Glutamatergic neuron (in vitro differentiated cells): ENCODE measurements at places on chromosomes 6 and 20.

- H3K4me3 ChIP-seq, result no peak overlapping the region
- no peaks in the 10 kb centered on the region for H3K27me3 ChIP-seq
- DNase-seq, result no peak
- H3K27ac ChIP-seq, result no peak overlapping the region
- H3K36me3 ChIP-seq, result no peaks in the 10 kb centered on the region
These were observed 360.0 kb downstream of the QKI start for GRCh38 chr6:163774485-163774884.

DNA sequence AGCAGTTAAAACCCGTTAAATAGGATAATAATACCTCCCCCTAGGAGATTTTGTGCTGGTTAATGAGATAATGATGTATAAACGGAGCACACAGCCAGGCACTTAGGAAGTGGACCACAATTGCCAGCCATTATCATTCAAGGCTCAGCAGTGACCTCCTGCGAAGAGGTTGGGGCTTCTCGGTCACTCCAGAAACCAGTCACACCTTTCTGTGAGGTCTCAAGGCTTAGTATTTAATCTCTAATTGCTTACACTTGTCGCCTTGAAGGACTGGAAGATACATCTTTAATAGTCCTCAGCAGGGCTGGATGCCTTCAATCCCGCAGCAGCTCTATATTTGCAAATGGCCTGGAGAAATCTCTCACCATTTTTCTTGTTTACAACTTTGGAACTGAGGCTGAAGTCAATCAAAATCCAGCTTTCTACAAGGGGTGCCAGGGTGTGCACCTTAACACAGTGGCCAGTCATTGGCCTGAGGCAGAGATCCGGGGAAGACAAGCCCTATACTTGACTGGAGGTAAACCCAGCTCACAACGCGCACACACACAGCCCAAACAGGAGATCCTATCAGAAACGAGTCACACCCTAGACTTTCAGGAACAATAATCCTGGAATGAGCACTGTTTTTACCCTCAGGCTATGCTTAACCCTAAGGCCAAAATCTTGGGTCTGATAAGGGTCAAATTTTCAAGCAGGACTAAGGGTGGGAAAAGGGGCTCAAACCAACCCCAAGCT, 1.2 kb downstream of the POU5F1 start:
- peaks cover 23% of the 10 kb centered on the region for H3K4me1 ChIP-seq
- DNase-seq, result no peak
- H3K27ac ChIP-seq, result no peak overlapping the region
- no peak overlapping the region for H3K4me3 ChIP-seq
- H3K27me3 ChIP-seq, result peaks cover 11% of the 10 kb centered on the region
- H3K36me3 ChIP-seq, result peaks cover 4% of the 10 kb centered on the region

DNA sequence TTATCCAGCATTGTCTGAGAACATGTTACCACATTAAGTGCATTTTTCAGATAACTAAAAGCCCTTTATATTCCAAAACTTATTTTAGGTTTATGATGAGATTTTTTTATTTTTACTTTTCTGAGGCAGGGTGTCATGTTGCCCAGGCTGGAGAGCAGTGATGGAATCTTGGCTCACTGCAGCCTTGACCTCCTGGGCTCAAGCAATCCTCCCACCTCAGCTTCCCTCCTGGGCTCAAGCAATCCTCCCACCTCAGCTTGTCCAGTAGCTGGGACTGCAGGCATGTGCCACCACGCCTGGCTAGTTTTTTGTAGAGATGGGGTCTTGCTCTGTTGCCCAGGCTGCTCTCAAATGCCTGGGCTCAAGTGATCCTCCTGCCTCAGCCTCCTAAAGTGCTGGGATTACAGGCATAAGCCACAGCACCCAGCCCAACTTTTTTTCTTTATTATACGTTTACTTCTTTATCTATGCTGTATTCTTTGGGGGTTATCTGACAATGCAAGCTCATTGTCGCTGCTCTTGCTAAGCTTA, 6.2 kb downstream of the DYNLT1 start:
- H3K4me1 ChIP-seq, result peaks cover 24% of the 10 kb centered on the region
- H3K27ac ChIP-seq, result peak overlapping the region; percentile 36
- H3K36me3 ChIP-seq, result no peaks in the 10 kb centered on the region

DNA sequence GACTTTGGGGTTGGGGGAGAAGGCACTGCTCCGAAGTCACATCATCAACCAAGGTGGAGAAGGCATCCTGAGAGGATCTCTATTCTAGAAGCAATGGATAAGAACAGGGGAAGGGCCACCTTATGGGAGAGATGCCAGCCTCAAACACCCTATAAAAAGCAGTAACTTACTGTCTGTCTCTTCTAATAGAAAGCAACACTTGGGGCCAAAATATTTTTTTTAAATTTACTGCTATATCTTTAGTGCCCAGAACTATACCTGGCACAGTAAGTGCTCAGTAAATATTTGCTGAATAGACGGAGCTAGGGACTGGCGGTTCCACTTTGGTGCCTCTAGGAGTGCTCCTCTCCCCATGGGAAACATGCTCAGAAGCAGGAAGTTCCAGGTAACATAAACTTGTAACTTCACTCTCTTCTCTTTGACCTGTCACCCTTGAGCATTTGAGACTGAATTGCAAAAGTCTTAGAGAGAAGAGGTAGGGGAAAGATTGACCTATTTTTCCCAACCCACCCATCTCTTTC, 807 bp upstream of the OTOR start:
- no peak overlapping the region for H3K27ac ChIP-seq
- H3K27me3 ChIP-seq, result no peaks in the 10 kb centered on the region
- DNase-seq, result no peak
- no peaks in the 10 kb centered on the region for H3K36me3 ChIP-seq
- no peaks in the 10 kb centered on the region for H3K4me1 ChIP-seq

DNA sequence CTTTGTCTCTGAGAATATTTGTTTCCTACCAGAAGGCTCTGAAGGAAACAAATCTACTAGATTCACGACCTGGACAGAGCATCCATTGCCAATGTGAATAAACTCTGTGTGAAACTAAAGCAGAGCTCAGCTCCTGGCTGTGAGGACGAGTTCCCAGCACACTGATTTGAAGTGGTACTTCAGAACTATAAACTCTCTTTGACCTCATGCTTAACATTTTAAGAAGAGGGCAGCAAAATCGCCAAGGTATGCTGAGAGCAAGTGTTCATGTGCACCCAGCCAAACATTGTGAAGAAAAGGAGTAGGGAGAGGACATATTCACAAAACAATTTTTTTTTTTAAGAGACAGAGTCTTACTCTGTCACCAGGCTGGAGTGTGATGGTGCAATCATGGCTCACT, 33.7 kb upstream of the ZNF133 start:
- H3K4me3 ChIP-seq, result no peak overlapping the region
- H3K4me1 ChIP-seq, result no peaks in the 10 kb centered on the region
- no peak for DNase-seq
- no peak overlapping the region for H3K27ac ChIP-seq
- no peaks in the 10 kb centered on the region for H3K36me3 ChIP-seq

DNA sequence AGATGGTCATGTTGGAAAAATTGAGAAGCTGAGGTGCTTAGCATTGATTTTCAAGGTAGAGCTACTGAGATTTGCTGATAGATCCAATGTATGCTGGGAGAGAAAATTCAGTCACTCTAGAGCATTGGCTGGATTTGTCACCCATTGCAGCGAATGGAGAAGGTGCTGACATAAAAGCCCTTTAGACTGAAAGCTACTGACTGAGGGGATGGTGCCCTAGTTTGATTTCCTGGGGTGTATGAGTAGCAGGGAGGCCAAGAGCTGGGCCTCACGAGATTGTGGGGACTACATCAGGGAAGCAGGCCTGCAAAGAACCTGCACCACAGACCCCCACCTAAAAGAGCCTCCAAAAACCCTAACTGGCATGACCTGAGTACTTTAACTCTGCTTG, 23.9 kb upstream of the PRND start:
- H3K4me1 ChIP-seq, result no peaks in the 10 kb centered on the region
- H3K4me3 ChIP-seq, result no peak overlapping the region
